ENCODE measurements at places on chromosomes 3 and 15.

DNA sequence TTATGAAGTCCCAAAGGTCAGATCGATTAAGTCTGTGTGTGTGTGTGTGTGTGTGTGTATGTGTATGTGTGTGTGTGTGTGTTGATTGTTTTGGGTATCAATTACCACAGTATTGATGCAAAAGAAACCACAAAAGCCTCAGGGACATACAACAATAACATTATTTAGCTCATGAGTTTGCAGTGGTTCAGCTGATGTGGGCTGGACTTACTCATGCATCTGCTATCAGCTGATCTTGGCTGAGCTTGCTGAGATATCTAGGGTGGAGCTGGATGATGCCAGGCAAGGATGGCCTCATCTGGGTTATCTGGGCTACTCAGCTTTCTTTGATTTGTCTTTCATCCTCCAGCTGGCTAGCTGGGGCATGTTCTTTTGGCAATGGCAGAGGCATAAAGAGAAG lies 82.4 kb upstream of the PRR23C start:
- no peak for DNase-seq

GRCh38 chr15:81338170-81339007 lies 14.4 kb upstream of the STARD5 start:
- DNase-seq = no peak

GRCh38 chr3:169007145-169007544 lies 656.4 kb downstream of the MECOM start:
- DNase-seq = no peak

GRCh38 chr15:97984157-97984556 lies 23.7 kb downstream of the ARRDC4 start:
- DNase-seq = no peak

DNA sequence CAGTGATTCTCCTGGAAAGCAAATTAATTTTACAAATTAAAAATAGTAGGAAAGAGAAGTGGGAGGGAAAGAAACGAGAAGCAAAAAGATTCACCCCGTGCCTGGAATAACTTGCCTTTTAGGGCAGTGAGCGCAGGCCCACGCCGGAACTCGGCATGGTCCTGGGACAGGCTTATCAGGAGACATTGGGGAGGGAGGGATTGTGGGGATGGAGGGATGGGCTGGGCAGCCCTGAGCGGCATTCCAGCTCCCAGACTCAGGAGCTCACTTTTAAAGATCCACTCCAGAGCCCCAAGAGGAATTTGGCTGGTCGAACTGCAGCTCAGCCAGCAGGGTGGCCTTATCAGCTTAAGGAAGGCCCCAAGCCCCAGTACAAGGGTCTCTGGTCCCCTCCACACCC lies 117.9 kb downstream of the ADCY5 start:
- DNase-seq = no peak

- DNase-seq = no peak
These were observed 35.8 kb upstream of the FOXB1 start for GRCh38 chr15:59968314-59968713.

- DNase-seq = no peak
These were observed 8.8 kb downstream of the CCDC71 start for GRCh38 chr3:49157289-49157688.

GRCh38 chr15:72289597-72290325 lies 17.4 kb upstream of the PARP6 start:
- no peak for DNase-seq

- no peak for DNase-seq
These were observed 320.3 kb upstream of the SATB1 start for GRCh38 chr3:18745472-18745871.

DNA sequence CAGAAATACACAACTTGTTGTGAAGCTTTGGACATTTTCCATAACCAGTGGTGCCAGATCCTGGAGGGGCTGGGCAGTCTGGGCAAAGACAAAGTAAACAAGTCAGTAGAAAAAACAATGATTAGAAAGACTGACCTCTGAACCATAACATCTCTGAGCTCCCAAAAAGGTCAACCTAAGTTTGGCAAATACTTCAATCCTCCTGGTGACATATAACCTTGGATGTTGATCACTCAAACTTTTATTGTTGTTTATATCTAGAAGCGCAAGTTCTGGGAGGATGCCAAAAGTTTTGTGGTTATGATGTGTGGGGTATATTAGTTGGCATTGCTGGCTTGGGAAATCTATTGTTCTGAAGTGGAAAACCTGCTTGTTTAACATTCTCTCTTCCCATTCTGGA lies 257.7 kb downstream of the DIPK2A start:
- DNase-seq = no peak

GRCh38 chr3:127674790-127675189 lies 2.0 kb downstream of the ABTB1 start:
- no peak for DNase-seq

- DNase-seq = no peak
These were observed 460.0 kb downstream of the CNTN6 start for GRCh38 chr3:1552831-1553230.

- no peak for DNase-seq
These were observed 229.2 kb downstream of the ZNF621 start for GRCh38 chr3:40753951-40754350.

DNA sequence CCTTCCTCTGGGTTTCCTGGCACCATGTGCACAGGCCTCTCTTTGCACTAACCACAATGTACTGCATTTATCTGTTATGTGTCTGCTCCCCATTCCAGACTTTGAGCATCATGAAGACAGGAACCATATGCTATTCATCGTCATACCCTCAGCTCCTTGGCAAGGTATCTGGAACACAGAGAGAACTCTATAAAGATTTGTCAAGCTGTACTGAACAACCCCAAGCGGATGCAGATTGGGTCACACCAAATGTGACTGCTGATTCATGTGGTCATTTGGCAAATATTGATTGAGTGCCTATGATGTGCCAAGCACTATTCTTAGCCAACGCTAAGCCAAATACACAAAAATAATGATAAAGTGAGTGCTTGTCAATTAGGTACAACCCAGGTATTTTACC lies 7.5 kb upstream of the MEGF11 start:
- DNase-seq = no peak

- DNase-seq = no peak
These were observed 118.4 kb upstream of the SPRED1 start for GRCh38 chr15:38134252-38134651.

DNA sequence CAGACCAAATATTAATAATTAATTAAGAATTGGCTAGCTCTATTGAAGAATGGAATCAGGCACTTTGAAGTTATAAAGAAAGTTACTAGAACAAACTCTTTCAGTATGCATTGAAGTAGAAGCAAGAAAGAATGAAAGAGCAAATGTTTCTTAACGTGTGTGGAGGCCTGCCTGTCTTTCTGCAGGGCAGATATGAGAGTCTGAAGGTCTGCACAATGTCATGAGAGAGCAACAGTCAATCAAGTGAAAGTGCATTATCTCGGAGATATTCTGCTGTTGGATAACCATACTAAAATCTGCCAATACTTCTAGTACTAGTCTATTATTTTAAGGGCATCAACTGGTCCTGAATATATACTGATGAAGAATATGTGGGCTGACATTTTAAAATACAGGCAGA lies 1270.8 kb downstream of the ZPLD1 start:
- DNase-seq = no peak

DNA sequence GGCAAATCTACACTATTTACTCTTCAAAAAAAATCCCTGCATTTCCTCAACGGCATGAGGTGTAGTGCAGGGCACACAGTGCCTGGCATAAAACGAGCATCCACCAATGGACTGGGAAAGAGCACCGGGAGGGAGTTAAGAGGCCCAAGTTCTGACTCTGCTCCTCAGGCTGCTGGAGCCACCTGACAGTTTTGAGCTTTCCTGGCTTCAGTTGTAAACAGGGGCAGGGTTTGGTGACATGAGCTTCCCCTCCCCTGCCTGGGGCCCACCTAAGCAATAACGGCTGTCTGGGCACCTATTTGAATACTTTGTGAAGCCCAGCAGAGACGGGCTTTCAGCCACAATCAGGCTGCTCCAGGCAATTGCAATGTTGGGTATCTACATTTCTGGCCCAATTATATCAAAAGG lies 16.4 kb downstream of the CA12 start:
- DNase-seq = no peak

GRCh38 chr3:42539871-42540714 lies 37.6 kb downstream of the VIPR1 start:
- DNase-seq = peak; percentile 75

- no peak for DNase-seq
These were observed 132.3 kb downstream of the LMLN start for GRCh38 chr3:198092276-198092675.

- DNase-seq = no peak
These were observed 240.0 kb downstream of the THRB start for GRCh38 chr3:24254649-24255048.

GRCh38 chr3:188052169-188053035 lies 101.6 kb upstream of the LPP start:
- DNase-seq = no peak

DNA sequence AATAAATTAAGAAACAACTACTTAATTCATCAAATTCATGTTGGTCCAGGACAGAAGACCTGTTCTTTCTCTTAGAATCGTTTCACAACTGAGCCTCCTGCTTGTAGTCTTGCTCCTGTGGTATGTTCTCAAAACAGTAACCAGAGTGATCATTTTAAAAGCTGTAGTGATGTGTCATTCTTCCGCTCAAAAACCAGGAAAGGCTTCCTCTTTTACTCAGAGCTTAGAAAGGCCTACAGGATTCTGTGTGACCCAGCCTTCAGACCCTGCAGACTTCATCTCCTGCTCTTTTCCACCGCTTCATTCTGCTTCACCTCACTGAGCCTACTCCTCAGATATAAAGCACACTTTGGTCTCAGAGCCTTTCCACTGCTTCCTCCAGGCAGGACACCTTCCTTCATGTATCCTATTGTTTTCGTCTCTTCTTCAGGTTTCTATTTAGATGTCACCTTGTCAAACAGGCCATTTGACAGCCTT lies 22.7 kb downstream of the ST6GAL1 start:
- DNase-seq = no peak

DNA sequence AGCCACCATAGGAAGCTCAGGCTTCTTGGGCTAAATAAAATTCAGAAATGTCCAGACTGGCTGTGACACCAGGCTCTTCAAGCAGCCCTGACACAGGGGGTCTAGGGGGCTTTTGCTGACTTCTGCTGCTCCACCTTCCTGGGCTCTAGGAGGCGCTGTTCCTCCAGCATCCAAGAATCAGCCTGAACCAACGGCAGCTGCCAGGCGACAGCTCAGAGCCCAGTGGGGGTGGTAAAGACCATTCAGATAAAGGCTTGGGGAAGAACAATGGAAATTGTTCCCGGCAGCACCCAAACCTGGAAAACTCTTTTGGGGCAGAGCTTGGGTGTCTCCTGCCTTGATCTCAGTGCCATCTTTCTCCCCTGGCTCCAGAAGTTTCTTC lies 21.6 kb upstream of the PSTPIP1 start:
- DNase-seq = peak; percentile 74

GRCh38 chr3:70564552-70564951 lies 252.1 kb upstream of the MDFIC2 start:
- DNase-seq = no peak

- DNase-seq = no peak
These were observed 90.0 kb downstream of the MEGF11 start for GRCh38 chr15:66163553-66163952.

GRCh38 chr3:23106666-23107065 lies 96.5 kb upstream of the UBE2E2 start:
- DNase-seq = no peak

DNA sequence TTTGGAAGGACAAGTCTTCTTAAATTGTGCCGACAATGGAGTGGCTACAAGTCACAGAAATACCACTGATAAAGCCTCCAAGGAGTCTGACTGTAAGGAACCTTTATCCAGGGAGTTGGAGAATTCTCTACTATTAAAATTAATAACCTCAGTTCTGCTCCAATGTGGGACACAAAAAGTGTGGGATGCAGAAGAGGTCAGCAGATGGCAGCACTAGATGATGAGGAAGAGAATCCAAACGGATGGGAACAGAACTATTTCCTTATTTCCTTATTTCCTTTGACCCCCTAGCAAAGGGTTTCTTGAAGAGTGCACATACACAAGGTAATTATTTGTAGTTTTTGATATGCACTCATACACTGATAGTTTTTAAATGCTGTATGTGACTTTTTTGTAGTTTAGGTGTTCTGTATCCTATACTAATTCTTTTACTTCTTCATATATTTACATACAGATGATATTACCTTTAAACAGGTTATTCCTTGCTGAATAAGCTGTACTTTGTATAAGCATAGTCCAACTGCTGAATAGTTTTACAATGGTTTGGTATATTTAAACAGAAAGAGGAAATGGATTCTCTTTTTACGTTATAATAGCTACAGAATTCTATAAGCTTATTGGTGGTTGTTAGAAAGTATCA lies 25.6 kb upstream of the NLGN1 start:
- no peak for DNase-seq

DNA sequence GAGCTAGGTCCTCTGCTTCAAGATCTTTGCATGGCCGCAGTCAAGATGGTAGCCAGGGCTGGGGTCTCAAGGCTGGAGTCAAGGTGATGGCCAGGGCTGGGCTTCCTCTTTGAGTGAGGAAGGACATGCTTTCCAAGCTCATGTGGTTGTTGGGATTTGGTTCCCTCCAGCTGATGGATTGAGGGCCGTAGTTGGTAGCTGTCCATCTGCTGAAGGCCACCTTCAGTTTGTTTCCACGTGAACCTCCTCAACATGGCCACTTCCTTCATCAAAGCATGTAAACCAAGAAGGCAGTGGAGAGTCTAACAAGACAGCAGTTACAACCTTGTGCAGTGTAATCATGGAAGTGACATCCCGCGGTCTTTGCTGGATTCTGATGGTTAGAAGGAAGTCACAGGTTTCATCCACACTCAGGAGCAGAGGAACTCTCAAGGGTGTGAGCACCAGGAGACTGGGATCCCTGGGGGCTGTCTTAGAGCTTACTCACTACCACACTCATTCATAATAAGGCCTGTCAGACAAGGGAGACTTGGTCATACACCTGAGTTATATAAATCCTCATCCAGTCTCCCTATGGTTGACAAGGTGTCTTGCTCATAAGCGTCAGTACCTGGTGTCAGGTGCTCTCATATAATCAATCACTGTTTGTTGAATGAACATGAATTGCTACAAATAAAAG lies 42.1 kb downstream of the ABHD5 start:
- DNase-seq = no peak

DNA sequence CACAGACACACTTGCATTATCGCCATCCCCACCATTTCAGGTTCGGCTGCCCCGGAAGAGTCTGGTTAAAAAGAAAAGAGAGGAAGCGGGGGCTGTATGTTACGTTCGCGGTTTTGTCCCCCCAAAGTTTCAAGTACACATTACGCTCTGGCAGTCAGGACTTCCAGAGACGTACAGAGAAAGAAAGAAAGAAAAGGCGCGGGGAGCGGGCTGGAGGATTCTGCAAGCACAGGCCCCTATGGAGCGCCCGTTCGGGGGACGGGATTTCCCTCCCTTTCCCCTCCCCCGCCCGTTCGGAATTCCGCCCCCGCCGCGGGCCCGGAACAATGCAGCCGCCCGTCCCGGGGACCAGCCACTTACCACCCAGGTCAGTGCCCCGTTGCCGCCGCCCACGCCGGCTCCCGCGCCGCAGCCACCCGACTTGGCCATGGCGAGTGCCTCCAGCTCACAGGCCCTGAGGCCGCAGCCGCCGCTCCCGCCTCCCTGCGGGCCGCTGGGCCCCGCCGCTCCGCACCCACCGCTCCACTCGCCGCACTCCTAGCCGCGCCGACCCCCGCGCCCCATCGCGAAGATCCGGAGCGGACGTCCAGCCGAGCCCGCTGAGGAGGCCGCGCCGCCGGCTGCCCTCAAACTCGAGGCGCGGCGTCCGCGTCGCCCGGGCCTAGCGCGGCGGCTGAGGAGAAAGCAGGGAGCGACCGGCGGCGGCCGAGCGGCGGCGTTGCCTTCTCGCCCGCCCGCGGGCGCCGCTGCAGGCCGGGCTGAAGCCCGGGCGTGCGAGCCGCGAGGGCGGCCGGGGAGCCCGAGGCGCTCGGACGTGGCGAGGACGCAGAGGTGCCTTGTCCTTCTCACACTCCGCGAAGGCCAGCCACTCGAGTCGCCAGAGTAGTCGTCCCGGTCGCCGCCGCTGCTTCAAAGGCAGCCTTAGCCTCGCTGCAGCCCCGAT lies 567 bp downstream of the TOP2B start:
- DNase-seq = peak; percentile 77

Measured in stimulated activated CD4-positive, alpha-beta T cell treated with anti-CD3 and anti-CD28 coated beads, Interleukin-2, amount 100 ng/mL, for 24 hours (primary cell).